ENCODE measurements at places on chromosomes 12 and 14.

- no peak for DNase-seq
Measured at GRCh38 chr14:71713016-71713415, 219.2 kb upstream of the RGS6 start.

DNA sequence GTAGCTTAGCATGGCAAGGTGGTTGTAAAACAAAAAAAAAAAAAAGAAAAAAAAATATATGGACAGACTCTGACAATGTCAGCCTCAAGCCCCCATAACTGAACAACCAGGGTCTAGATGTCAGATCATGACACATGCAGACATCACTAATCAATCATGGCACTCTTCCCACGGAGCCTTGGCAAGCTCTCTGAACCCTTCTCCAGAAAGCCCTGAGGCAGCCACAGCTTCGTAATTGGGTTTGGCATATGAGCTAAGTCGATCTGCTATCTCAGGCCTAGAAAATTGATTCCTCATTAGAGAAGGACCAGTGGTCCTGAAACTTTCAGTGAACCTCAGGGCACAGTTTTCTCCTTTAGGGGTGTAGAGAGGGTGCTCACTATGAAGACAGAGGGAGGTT is 112.2 kb downstream of the GPR135 start:
- DNase-seq = no peak

GRCh38 chr14:71533390-71533789 is 398.8 kb upstream of the RGS6 start:
- no peak for DNase-seq

- no peak for DNase-seq
Measured at GRCh38 chr12:111173836-111174235, 195.1 kb downstream of the PHETA1 start.

GRCh38 chr12:101707131-101707782 is 9.8 kb downstream of the CHPT1 start:
- no peak for DNase-seq

DNA sequence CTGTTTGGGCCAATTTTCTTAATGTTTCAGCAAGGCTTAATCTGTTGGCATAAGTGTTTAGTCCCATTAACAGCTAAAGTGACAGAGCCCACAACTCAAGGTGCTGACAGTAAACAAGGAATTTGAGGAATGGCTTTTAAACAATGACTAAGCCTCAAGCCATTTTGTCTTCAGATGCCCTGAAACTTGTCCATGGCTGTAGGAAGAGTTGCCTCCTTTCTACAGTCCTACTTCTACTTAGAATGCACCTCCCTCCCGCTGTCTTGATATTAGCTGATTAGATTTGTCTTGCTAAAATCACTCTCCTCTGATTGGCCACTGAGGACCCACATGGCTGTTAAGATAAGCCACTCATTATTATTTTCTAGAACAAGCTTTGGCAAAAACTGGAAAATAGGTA is 188.4 kb upstream of the OTX2 start:
- DNase-seq = no peak

DNA sequence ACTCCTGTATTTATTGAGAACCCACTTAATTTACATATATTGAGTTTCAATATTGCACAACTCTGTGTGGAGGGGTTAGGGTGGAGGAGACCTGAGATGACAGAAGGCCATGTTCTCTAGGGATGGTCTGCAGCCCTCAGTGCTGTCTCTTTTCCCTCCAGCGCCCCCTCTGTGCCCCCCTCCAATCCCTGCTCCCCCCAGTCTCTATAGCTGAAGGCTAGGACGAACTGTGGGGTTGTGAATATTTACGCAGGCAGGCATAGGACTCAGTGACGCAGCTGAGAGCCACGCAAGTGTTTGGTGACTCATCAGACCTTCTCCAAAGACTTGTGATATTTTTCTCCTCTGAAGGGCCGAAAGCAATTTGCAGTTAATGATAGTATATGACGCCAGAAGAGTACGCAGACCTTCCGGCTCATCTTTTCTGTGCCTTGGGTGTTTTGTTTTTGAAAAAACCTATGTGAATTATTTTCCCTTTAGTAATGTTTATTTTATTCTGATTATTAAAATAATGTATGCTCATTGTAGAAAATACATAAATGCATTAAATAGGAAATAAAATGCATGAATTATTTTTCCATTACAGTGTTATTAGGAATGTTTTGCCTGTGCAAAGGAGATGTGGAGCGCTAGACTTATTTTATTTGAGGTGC is 85.3 kb downstream of the SLC25A47 start:
- DNase-seq = peak; percentile 92
